Esophagus squamous epithelium (tissue), 5 donors: ENCODE measurements at places on chromosomes 4 and X.

GRCh38 chrX:16867947-16868346 is 2.2 kb downstream of the RBBP7 start:
- DNase-seq = no peak

DNA sequence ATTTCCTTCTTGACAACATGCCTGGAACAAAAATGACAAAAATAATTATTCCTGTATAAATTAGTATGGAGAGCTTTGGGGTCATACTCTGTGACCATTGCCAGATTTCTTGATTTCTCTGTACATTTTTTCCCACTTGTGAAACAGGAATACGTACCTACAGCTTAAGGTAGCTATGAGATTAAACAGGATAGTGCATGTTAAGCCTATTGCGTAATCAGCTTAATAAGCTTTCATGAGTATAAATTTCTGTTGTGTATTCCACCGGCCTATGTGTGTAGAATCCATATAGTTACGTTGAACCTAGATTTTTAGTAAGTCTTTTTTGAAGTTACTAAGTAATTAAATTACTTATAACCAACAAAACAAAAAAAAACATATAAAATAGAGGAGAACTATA is 334.9 kb downstream of the DCTD start:
- DNase-seq = no peak

DNA sequence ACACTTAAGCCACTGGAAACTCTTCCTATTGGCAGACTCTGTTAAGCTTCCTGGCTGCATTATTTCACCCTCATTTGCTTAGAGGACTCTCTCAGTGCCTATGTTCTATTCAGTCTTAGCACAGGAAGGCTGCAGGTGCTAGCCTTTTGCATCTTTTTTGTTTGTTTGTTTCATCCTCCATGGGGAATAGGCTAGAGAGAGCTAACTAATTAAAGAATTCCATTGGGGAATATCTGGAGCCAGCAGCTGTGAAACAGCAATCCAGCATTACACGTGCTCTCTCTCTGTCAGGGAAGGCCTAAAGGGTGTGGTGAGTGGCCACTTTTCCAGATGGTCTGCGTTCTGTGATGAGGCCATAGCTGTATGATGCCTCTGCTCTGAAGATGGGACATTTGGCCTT is 633.6 kb downstream of the SPRY1 start:
- DNase-seq = no peak

DNA sequence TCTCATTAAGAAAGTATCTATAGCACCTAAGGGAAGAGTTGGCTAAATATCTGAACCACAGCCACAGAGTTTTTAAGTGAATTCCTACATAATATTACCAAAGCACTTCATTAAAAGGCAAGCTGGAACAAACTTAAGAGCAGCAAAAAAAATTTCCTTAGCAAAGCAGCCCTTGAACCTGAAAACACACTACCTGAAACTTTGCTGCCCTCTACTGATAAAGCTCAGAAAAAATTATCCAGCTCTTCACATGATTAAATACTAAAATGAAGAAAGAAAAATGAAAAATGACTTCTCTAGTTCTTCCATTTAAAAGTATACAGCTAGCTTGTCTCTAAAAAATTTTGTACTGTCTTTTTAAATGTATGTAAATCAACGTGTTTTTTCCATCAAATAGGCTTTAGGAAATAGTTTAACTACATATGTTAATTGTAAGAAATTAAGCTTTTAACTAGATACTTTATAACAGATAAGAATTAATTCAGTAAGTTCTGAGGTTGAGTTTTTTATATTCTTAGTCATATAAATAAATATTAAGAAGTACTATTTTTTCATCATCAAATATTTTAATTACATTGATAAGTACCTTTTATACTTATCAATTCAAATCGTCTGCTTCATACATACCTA is 156.1 kb downstream of the STPG2 start:
- no peak for DNase-seq

DNA sequence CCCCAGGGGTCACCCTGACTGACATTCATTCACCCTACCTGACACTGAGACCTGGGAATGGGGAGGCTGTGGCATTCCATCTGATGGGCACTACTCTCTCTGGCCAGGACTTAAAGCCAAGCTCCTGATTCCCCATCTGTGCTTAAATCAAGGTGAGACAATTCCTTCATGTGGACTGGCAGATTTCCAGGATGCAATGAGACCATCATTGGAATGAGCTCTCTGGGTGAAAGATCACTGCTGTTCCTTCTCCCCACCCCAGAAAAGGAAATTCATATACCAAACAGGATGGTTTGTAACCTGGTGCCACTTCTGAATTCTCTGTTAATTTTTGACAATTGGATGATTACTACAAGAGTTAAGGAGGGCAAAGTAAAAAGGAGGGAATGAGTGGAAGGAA is 354.8 kb downstream of the MID1IP1 start:
- DNase-seq = no peak

DNA sequence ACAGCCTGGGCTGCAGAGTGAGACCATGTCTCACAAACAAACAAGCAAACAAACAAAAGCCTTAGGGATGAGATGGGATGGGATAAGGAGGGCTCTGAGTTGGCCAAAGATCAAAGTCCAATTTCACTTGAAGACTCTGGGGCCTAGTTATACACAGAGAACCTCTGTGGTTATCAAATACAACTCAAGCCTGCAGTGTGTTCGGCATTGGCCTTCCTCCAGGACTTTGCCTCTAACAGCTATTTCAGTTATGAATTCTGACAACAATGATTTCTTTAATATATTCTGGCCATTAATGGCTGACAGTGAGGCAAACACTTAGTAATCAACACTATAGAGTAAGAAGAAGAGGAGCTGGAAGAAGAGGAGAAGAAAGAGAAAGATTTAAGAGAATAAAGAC is 171.1 kb downstream of the PDGFRA start:
- no peak for DNase-seq

GRCh38 chr4:72275381-72275780 is 243.6 kb downstream of the NPFFR2 start:
- no peak for DNase-seq

DNA sequence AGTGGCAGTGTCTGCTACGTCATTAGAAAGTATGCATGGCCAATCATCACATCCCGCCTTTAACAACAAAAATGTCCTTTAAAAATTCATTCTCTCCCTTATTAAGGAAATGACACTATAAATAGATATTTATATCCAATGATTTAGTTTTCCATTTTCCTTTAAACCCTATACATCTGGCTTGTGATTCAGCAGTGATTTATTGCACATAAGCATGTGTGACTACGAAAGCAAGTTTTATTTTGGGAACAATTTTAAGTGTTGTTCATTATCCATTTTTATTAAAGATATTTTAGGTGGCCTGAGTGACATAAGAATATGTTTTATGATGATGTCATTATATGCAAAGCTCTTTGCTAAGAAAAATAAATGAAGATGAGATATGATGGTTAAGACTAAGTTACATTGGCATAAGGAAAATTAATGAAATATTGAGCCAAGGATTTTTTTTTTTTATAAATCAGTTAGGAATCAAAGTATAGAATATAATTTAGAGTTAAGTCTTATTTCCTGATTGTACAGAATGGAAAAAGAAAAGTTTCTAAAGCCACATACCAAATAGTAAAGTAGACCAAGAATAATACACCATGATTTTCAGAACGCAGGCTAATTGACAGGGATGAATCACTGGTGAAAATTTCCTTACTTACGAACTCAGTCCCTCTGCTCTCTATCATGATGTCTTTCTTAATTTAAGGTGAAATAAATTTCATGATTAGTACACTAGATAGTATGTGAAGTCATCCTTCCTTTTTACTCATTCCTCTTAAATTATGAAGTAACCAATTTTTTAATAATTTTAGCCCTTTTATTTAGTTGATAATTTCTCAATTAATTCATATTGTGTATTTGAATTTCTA is 822.4 kb downstream of the FAT4 start:
- DNase-seq = no peak
